ENCODE measurements at places on chromosomes 16 and 17.

GRCh38 chr16:19307587-19308241 is 22.2 kb downstream of the CLEC19A start:
- no peak for DNase-seq

DNA sequence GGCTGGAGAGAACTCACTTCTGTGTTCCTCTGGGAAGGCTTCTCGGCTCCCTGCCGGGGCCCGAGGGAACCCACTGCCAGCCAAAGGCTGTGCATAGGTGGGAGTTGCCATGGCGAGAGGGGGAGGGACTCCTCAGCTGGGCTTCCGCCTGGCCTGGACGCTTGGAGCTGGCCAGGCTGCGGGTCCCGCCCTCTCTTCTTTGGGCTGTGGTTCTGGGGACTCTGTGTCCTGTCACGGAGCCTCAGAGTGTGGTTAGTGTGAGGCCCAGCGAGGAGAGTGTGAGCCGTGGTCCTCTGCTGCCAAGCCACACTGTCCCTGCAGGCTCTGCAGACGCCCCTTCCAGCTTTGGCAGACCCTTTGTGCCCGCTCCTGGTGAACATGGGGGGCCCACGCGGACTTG is 123.1 kb downstream of the OR1D5 start:
- DNase-seq = no peak

DNA sequence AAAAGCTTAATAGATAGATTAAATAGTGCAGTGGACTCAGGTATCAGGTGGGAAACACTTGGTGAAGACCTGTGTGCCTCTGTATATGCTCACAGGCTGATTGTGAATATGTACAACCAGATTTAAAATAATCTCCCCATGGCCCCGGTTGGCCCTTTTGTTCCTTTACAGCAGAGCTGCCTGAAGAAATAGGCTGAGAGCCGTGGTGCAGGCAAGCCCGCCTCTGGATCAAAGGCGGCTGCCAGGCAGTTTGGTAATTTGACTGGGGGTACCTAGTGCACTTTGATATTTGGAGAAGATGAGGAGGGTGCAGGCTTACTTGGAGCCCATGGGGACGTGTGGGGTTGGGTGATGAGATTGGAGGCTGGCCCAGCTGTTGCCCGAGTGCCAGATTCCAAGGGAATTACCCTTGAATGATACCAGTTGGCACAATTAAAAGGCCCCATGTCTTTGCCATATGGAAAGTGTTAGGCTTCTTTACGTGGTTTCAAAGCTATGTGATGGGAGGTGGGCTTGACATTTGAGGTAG is 5.0 kb downstream of the NKD1 start:
- no peak for DNase-seq

DNA sequence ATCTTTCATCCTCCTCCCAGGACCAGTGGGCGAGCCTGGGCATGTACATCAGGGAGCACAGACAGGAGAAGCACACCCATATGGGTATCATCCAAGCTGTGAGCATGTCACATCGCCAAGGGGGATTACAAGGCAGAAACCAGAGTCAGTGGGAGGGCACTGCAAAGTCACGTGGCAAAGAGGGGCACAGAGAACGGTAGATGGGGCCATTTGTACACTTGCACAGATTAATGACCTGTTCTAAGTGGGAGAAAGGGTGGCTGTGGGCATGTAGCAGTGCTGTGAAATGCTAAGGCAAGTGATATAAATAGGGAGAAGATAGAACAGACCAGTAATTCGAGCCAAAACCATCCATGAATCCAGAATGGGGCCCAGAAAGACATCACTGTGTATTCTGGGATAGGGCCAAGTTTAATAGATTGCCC is 265.0 kb downstream of the CPPED1 start:
- DNase-seq = no peak

GRCh38 chr16:67248401-67249177 is at the start of gene SLC9A5:
SLC9A5 (plus strand) TSS chr16:67248979; CDS start chr16:67249015, 36 bp downstream.
- DNase-seq = no peak

GRCh38 chr16:74888232-74888862 is 96.6 kb downstream of the WDR59 start:
- DNase-seq = no peak

GRCh38 chr17:6699997-6700947 is 12.9 kb downstream of the SLC13A5 start:
- DNase-seq = no peak

DNA sequence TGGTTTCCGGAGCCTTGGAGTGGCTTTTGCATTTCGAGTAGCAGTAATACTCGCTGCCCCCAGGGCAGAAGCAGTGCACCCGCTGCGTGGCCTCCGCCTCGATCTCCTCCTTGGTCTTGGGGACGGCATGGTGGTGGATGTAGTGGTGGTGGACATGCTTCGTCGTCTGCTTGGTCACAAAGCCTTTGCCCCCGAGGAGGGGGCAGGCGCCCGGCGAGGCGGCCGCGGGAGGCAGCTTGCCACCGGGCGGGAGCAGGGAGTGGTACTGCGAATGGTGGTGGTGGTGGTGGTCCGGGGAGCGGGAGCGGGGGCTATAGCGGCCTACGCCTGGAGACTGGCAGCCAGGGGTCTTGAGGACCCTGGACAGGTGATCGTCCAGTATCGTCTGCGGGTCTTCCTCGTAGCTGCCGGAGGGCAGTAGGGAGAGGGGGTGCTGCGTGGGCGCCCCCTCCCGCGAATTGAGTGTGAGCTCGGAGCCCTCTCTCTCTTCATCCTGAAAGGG is 24.1 kb downstream of the AXIN2 start:
- DNase-seq = no peak

DNA sequence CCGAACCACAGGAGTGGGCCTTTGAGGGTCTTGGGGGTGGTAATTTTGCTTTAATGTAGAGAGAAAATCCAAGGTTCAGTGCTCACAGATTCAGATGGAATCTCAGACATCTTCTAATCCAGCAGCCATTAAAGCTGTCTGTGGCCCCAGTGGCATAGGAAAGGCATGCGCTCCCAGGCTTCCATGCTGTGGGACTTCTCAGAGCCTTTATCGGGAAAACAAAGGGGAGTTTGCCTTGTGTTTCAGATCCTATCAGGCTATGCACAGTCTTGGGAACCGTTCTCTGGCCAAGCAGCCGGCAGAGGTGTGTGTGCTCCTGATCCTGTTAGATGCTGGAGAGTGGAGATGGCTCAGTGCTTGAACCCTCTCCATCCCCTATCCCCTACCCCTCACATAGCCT is 7.8 kb downstream of the ADGRG1 start:
- no peak for DNase-seq

- no peak for DNase-seq
Measured at GRCh38 chr16:19295393-19295792, 9.9 kb downstream of the CLEC19A start.

All from stimulated activated CD4-positive, alpha-beta T cell treated with anti-CD3 and anti-CD28 coated beads, TNF-alpha, amount 100 ng/mL, for 1 hour (primary cell).